ENCODE measurements at places on chromosomes 12 and 14.

GRCh38 chr14:55026441-55026792 is 482 bp downstream of the WDHD1 start:
- no peak for DNase-seq

GRCh38 chr14:45990252-45990651 is 661.3 kb downstream of the RPL10L start:
- DNase-seq: no peak

GRCh38 chr14:99296517-99296916 is 24.5 kb upstream of the BCL11B start:
- DNase-seq: no peak

DNA sequence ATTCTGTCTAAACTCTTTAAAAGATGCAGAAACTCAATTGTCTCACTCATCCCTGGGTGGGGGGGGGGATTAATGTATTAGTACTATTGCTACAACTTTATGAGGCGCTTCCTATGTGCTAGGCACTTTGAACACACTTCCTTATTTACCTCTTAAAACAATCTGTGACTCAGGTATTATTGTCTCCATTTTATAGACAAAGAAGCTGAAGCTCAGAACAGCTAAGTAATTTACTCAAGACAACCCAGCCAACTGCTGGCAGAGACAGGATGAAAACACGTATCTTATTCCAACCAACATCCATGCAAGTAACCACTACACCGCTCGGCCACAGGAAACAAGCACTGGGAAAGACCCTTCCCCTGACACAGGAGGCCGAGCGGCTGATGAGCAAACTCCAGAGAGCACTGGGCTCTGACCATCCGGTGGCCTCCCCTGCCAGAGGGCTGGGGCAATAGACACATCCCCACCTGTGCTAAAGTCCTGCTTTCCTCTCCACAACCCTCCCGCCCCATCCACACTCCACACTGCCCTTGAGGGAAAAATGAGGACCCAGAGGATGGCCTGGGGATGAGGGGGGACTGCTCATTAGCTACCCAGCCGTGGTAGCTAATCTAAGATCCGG is 244.2 kb downstream of the DPF3 start:
- DNase-seq: no peak

GRCh38 chr12:89236237-89236636 is 116.1 kb downstream of the DUSP6 start:
- no peak for DNase-seq

GRCh38 chr14:58362798-58363412 is 32.8 kb upstream of the TOMM20L start:
- no peak for DNase-seq

DNA sequence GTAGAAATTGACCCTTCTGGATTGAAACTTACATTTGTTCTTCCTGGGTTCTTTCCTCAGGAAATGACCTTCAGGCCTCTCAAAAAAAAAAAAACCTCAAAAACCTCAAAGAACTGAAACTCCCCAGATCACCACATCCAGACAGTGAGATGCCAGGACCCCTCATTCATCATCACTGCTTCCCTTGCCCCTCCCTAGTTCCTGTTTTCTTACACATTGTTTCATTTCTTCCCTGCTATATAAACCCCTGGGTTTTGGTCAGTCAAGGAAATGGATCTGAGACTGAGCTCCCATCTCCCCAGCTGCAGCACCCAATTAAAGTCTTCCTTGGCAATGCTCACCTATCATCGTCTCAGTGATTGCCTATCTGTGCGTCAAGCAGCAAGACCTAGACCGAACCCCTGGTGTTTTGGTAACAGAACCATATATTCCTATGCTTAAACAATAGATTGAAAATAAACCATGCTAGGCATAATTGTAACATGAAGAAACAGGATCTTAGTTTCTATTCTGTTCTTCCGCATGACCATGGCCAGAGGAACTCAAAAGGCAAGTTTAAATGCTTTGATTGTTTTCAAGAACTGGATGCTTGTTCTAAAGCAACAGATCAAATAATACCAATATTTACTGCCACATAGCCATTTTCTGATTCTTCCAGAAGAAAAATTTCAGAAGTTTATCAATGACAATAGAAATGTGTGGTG is 108.0 kb upstream of the MAX start:
- no peak for DNase-seq

- DNase-seq: no peak
Observed at GRCh38 chr14:100236881-100237280, 2.1 kb upstream of the YY1 start.

- DNase-seq: no peak
Observed at GRCh38 chr14:90354551-90355298, 23.0 kb upstream of the NRDE2 start.

GRCh38 chr14:55914771-55915170 is 203.4 kb upstream of the PELI2 start:
- no peak for DNase-seq

GRCh38 chr14:95889236-95889979 is 12.8 kb downstream of the TUNAR start:
- DNase-seq: no peak

GRCh38 chr12:86903159-86903558 is 647.0 kb upstream of the MGAT4C start:
- DNase-seq: no peak

- no peak for DNase-seq
Observed at GRCh38 chr12:6112004-6112403, 12.5 kb downstream of the VWF start.

GRCh38 chr12:37546901-37547475 is 769.6 kb upstream of the ALG10B start:
- DNase-seq: no peak

- no peak for DNase-seq
Observed at GRCh38 chr12:3565985-3566384, 75.0 kb downstream of the PRMT8 start.

GRCh38 chr14:64701660-64702059 is 2.6 kb upstream of the PLEKHG3 start:
- no peak for DNase-seq

GRCh38 chr12:129101816-129102215 is 248.5 kb downstream of the GLT1D1 start:
- DNase-seq: no peak

- DNase-seq: no peak
Observed at GRCh38 chr12:65495233-65495632, 216.8 kb downstream of the MSRB3 start.

DNA sequence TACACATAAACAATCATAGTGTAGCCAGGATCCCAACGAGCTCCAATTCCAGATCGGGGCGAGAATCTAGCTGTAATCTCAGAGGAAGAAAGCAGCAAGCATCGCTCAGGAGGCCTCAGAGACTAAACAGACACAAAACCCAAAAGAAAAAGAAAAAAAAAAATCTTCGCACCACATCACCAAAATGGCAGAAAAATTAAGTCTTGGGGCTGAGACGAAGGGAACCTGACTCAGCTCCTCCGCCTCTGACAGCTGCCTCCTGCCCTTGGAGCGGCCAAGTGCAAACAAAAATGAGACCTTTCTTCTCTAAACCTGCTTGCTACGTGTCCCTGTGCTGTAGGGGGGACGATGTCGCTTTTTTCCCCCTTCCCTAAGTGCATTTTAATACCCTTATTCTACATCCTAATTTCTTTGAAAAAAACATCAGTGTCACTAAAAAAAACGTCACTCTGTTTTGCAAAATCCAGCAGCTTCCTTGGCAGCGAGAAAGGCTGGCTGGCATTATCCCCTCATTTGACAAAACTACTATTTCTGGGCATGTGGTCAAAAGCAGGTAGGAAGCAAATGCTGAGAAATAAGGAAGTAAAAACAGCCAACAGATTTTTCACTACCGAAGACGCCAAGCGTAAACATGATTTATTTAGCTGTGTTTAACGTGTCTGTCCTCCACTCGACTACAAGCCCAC is 30.5 kb downstream of the BCL11B start:
- peak; percentile 56 for DNase-seq

GRCh38 chr14:96260341-96260821 is 4.4 kb downstream of the BDKRB1 start:
- no peak for DNase-seq

DNA sequence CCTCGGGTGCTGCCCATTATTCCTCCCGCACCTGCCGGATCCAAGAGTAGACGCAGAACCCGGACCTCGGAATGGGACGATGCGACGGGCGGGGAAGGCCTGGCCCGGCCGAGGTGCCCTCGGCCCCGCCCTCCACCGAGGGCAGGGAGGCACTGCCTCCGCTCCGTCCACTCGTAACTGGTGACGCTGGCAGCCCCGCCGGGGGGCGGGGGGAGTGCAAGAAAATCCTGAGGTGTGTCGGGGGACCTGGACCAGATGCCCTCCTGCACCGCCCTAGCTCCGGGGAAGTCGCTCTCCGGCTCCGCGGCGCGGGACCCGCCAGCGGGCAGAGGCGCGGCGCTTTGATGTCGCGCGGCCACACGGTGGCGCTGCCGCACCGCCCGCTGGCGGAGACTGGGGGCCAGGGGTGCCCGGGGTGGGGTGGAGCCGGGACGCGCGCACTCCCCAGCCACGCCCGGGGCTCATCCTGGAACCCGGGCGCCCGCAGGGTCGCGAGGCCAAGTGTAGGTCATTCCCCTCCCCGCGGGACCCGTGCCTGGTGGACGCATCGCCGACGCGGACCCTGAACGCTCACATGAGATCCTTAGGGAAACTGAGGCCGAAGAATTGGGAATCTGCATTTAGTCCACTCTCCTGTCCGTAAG is 202.8 kb downstream of the TTC8 start:
- DNase-seq: peak; percentile 32

DNA sequence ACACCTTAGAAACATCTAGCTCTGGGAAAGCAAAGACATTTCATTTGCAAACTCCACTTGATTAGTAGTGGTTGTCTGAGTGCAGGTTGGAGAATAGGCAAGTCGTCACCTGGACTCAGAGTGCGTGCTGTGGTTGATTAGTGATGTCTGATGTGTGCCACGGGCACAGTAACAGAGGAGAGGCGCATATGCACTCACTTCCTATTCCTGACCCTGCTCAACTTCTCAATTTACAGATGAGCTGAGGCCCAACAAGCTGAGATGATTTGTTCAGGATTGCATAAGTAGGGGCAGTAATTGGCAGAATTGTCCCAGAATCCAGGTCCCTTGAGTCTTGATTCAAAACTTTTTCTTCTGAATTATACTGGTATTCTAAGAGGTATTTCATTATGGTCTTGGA is 44.9 kb downstream of the ADCK1 start:
- DNase-seq: no peak

DNA sequence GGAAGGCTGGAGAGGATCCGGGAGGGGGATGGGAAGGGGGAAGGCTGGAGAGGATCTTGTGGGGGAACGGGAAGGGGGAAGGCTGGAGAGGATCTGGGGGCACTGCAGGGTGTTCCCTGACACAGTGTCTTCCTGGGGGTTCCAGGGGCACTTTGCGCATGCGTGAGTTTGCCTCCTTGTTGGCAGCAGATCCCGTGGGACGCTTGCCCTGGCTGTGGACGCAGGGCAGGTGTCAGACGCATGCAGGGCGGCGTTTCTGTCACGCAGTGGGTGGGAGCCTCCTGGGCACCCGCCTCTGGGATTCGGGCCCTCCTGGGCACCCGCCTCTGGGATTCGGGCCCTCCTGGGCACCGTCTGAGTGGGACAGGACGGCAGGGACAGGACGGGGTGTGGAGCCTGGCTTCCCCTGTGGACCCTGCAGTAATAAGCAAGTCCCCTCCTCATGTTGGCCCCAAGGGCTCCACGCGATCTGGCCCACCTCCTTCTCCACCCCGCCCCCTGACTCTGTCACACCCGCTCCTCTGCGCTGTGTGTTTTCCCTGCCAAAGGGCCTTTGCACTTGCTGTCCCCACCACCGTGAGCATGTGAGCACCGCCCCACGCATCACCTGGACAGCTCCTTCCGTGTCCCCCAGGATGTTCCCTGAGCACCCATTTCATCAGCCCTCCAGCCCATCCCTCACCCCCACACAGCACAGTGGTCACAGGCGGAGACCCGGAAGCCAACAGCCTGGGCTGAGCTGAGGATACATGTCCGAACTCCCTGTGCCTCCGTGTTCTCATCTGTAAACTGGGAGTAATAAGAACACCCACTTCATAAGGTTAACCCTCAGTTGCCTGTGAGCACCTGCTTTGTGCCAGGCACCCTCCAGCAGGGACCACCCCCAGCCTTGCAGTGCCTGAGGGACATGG is 4.4 kb downstream of the MMP17 start:
- no peak for DNase-seq

GRCh38 chr14:46369391-46369790 is 282.2 kb downstream of the RPL10L start:
- no peak for DNase-seq

- DNase-seq: no peak
Observed at GRCh38 chr12:29245246-29245645, 96.2 kb downstream of the FAR2 start.

DNA sequence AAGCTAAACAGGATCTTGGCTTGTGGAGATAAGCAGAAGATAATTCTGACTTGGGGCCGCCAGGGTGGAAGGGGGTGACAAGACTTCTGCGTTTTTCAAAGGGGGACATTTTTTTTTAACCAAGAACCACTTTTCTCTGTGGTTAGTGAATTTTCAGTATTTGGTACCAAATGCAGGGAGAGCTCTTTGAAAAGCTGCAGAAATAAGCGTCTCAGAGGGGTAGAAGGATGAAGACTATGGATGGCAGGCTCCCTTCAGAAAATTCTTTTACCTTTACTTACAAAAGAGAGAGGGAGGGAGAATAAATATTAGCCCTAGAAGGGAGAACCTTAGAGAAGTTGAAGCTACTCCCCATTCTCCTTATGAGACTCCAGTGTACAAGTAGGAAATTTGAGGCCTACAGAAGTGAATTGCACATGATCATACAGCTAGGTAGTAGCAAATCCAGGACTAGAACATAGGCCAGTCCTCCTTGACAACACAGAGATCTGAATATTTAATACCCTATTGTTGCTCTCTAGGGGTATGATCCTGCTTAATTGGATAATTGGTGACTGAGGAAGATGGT is 840 bp downstream of the MRPL52 start:
- DNase-seq: no peak

DNA sequence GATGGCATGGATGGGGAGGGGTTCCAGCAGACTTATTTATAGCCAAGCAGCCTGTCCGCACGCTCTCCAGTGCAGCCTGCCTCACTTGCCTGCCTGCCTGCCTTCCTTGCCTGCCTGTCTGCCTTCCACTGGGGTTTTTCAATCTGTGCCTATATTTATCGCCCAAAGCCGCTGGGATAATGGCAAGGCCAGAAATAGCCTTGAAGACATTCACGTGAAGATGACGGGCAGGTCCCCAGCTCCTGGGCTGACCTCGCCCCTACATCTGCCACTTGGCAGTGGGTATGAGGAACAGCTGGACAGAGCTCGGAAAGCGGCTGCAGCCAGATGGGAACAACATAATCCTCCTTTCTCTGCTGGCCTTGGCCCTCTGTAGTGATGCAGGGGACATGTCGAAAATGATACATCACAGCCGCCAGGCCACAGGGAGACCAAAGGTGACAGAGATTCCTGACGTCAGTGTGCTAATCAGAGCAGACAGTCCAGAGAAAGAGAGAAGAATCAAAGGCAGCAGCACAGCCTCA is 53.3 kb downstream of the PITPNM2 start:
- no peak for DNase-seq

DNA sequence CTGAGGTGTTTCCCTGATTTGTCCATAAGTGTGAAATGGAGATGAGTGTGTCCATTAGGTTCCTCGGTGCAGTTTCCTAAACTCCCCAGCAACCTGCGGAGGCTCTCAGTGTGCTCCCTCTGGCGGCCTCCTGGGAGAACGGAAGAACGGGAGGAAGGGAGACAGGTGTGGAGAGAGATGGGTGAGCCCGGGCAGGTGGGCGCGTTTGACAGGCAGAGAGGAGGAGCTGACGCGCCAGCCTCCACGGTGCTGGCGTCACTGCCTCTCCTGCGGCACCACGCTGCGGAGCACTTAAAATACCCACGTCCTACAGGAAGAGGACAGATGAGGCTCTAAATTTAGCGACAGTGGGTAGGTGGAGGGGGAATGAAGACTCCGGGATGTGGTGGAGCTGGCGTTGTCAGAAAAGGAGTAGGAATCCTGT is 26.8 kb upstream of the PEX5 start:
- no peak for DNase-seq

Measured in effector CD4-positive, alpha-beta T cell (primary cell).